Caki2 (cell line): ENCODE measurements at places on chromosomes 5 and 9.

DNA sequence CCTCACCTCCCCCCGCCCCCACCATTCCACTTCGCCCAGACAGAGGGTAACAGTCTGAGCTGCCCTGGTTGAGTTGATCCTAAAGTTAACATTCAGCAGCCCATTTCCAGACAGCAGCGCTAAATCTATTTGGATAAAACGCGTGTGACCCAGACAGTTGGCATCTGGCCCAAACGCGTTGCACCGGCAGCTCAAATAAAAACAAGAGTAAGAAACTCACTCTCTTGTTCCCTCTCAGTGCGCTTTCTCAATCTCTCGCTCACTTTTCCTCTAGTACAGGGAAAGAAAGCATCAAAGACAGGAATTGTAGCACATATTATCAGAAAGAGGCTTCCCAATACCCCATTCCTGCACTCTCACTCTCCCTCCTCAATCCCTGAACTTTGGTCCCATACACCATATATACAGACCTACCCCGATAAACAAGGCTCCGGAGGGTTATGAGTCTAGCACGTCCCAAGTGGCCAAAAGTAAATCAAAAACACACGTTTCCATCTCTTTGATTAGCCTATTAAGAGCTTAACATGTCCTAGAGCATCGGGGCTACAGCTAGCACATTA lies 1.3 kb downstream of the ADAMTS6 start:
- DNase-seq, result peak; percentile 18

DNA sequence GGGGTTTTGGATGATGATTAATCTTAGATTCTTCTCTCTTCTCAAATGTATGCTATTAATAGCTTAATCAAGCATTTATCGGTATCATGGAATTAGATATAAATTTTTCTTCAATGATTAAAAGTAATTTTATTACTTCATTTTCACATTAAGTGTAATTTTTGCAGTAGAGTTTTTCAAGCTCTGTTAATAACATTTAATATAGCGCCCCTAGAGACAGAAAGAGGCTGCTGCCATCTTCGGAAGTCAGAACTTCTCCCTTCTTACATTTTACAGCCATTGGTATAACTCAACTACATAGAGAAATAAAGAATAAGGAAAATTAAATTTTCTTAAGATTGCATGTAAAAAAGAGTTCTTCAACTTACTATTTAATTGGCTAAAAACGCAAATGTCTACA lies 540.3 kb downstream of the GABRG2 start:
- no peak for DNase-seq

DNA sequence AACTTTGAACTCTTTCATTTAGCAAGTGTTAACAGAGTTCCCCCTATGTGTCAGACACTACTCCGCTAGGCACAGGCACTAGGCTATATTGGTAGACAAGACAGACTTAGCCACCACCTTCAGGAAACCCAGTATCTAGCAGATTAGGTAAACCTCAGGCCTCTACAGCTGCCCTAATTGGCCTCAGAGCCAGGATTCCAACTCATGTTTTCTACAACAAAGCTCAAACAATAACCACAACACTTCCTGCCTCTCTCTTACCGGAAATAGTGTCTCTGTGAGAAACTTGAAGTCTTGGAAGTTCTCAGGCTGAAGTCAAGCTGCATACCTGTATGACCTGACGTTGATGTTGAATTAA lies 116.6 kb upstream of the SLC44A1 start:
- DNase-seq, result no peak

DNA sequence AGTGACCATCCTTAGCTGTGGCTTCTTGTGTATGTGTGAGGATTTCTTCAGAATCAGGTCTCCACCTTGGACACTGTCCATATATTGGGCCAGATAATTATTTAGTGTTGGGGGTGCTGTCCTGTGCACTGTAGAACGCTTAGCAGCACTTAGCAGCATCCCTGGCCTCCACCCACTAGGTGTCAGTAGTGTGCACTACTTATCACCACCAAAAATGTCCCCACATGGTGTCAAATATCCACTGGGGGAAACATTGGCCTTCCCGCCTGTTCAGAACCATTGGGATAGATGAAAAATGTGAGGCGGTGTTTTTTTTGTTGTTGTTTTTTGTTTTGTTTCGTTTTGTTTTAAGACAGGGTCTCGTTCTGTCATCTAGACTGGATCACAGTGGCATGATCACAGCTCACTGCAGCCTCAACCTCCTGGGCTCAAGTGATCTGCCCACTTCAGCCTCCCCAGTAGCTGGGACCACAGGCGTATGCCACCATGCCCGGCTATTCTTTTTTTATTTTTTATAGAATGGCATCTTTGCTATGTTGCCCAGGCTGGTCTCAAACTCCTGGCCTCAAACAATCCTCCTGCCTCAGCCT lies 67.7 kb downstream of the TENT4A start:
- DNase-seq, result no peak

- no peak for DNase-seq
These were observed 20.8 kb upstream of the ZNF354A start for GRCh38 chr5:178751286-178751685.

GRCh38 chr5:139823757-139824355 lies 28.2 kb downstream of the PSD2 start:
- no peak for DNase-seq
